ENCODE measurements at places on chromosomes 7 and 10.

DNA sequence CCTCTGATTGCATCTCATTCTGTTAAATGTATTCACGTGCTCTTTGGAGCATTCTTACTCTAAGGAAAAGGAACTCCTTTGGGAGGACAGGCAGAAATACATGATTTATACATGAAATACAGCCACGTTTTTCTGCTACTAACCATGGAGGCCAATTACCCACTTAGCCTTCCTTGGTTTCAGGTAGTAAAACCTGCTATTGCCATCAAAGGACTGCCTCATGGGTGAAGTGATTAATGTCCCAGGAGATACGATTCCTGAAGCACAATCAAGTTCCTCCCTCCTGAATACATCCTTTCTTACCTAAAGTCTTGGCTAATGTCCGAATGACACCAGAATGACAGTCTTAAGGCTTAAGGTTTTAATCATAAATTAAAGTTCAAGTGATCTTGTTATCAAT, 58.5 kb upstream of the PIK3CG start:
- no peak for DNase-seq

GRCh38 chr7:41886262-41886900, 183.5 kb upstream of the INHBA start:
- no peak for DNase-seq

DNA sequence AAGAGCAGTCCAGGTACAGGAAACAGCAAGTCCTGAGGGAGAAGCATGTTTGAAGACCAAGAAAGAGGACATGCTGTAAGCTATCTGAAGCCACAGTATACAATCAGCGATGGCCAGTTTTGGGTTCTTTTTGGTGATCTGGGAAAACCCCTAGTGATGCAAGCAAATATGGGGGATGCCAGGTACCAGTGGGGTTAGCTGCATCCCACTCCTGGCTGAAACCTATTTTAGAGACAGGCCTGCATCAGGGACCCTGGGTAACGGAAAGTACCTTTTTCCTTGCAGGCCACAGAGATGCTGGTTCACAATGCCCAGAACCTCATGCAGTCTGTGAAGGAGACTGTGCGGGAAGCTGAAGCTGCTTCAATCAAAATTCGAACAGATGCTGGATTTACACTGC, 32.9 kb downstream of the AP3M1 start:
- DNase-seq = no peak

DNA sequence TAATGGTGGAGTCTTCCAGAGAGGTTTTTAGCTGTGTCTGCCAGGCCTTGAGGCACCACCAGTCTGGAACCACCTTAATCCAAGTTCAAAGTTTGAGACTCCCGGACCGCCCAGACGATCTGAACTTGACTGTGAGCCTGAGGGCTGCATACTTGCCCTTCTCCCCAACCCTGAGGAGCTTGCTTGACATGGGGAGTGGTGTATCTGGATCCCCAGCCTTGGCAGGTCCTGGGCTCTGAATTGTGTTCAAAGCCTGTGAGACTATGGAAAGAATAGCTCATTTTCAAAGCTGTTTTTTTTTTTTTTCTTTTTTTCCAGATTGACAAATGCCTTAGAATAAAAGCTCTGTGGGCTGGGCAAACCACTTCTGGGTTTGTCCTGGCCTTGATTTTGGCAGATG, 22.3 kb upstream of the CAMK1D start:
- no peak for DNase-seq

DNA sequence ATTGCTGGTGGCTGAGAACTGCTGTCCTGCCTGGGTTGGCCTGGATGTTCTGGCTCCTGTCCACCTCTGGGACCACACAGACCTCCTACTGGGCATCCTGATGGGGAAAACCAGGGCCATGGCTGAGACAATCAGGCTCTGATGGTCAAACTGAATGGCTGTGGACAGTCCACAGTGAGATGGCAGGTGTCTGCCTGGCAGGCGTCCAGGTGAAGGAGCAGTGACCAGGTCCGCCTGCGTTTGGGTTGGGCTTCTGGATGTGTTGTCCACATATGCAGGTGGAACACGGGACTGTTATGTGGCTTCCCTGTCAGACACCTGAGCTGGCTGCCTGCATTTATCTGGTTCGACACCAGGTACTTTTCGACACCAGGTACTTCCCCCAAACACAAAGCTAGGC, 241.7 kb downstream of the BUB3 start:
- DNase-seq = no peak

- no peak for DNase-seq
Measured at GRCh38 chr7:113832196-113832745, 86.5 kb downstream of the PPP1R3A start.

- DNase-seq = no peak
Measured at GRCh38 chr7:79096361-79096805, 357.1 kb downstream of the MAGI2 start.

- no peak for DNase-seq
Measured at GRCh38 chr7:158273138-158273651, 314.4 kb downstream of the PTPRN2 start.

GRCh38 chr10:71766717-71767419, 6.5 kb downstream of the VSIR start:
- DNase-seq = no peak

- no peak for DNase-seq
Measured at GRCh38 chr7:39085189-39085588, 107.5 kb downstream of the POU6F2 start.

- no peak for DNase-seq
Measured at GRCh38 chr10:88491314-88491713, 91.8 kb downstream of the RNLS start.

DNA sequence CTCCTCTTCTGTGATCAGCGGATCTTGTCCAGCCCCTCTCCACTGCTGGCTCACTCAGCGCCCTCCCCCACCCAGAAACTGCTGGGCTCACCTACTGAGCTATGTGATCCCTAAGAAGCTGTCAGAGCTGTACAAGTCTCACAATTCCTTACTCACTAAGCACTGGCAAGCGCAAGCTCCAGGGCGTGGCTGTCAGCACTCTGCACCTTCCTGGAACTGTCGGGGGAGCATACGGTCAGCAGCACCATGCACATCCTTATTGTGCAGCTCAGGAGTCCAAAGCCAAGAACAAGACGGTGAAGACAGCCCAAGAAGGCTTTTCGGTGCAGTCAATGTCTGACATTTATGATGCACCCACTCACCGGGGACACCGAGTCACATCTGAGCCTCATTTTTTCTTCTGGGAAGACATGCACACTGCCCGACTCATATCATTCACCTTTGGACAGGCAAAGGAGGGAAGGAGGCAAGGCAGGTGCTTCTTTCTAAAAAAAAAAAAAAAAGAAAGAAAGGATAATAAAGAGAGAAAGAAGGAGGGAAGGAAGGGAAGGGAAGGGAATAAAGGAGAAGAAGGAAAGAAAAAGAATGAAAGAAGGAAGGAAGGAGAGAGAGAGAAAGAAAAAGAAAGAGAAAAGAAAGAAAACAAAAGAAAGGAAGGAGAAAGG, 56.3 kb downstream of the ASB13 start:
- DNase-seq = no peak

Data from effector CD8-positive, alpha-beta T cell (primary cell).